Hematopoietic multipotent progenitor cell treated with erythropoietin and hydrocortisone succinate and interleukin-3 and kit ligand, for 6 days (in vitro differentiated cells): ENCODE measurements at places on chromosomes 11 and 22.
A peak's percentile ranks its signal among the peaks of the same experiment; 100 is the strongest.

DNA sequence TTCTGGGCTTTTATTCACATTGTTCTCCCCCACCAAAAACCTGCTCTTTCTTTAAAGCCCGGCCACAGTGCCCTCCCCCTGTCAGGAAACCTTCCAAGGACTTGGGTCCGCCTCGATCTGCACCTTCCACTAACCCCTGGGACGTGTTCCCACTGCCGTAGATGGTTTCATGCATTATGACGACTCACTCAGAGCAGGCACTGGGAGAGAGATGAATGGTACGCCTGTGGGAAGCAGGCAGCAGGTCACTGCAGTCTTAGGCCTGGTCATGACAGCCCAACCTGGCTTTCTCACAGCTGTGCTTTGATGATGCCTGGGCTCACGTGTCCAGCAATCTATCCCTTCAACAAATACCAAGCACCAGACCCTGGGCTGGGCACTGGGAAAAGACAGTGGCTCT, 115.7 kb downstream of the WNT7B start:
- no peak for DNase-seq

GRCh38 chr11:66713746-66714480, 15.1 kb downstream of the SPTBN2 start:
- DNase-seq = no peak

- no peak for DNase-seq
Observed at GRCh38 chr11:61486011-61486620, 22.4 kb upstream of the LRRC10B start.

DNA sequence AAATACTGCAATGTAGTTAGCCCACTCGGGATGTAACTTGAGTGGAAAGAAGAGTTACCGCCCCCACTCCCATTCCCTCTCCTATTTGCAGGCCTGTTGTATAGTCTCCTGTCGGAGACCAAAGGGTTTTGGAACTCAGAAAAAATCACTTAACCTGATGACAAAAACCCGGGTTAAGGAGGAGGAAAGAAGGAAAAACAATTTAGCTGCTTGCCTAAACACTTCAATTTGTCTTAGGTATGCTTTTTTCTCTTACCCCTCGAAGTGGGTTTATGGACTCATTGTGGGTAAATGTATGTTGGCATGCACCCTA, 2.2 kb downstream of the YAP1 start:
- no peak for DNase-seq

DNA sequence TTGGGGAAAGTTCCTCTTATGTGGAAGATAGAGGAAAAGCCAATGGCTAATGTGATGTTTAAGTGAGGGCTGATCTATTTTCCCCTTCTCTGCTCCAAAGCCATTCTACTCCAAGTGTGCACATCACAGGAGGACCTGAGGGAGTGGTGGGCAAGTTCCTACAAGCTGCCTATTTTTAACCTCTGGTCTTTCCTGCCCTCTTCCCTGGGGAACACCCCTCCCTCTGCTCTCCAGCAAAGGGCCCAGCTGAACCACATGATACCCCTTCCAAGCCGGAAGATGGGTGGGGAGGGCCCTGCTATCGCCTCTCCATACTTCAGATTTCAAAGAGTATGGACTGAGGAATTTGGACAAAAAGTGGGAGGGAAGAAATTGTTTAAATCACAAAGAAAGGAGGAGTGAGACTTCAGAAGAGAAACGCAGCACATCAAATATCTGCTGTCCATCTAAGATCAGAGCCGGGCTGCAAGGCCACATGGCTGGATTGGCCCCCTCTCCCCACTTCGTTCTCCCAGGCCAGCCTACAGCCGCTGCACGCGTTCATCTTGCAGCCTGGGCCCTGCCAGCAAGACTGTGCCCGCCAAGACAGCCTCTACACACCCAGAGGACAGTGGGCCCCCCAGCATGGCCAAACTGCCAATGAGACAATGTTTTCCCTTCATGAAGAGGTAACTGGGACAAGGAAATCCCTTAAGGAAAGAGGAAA, 77.5 kb downstream of the MICAL3 start:
- no peak for DNase-seq

DNA sequence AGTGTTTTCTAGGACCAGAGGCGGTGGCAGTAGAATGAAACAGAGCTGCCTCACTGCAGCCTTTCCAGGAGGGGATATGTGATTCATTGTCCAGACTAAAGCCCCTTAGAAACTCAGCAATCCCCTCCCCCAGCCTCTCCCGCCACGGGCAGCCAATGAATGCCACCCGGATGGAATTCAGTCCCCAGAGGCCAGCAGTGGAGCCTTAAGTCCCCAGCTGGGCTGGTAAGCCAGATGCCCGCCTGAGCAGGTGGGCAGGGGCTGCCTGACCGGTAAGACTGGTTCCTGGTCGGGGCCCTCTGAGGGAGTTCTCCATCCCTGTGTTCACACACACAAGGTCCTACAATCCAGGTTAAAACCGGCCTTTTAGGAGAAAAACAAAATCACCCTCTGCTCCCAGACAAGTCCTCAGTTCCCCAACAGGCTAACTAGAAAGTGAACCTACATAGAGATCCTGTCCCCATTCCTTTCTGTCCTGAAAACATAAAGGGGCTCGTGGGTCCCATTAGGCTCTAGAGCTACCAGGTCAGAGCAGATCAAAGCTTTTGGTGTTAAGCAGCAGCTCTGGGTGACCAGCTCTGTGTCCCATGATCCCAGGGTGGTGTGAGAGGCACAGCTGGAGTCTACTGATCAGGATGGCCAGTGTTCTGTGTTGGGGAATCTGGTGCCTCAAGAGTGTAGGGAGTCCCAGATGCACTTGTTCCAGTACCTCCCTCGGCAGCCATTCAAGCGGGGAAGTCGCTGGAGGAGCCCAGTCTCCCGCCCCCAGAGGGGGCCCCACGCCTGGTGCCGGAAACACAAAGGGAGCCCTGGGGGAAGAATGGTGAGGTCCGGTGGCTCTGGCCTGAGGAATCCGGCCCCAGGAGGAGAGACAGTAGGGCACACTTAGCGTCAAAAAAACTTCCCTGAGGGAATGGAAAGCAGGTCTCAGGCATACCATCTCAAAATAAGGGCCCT, 2.6 kb downstream of the PATZ1 start:
- peak; percentile 48 for DNase-seq

GRCh38 chr11:4539603-4540219, 5.3 kb upstream of the OR52M1 start:
- peak; percentile 72 for DNase-seq
